Osteoblast (primary cell): ENCODE measurements at places on chromosomes 16 and 17. TPM values are rescaled to one million over a fixed set of nuclear protein-coding genes. Genes with fewer than 3 reads are reported as not detected.

Gene CCDC154
- total RNA-seq = 0.36 and 0.59 TPM in 2 replicates

DNA sequence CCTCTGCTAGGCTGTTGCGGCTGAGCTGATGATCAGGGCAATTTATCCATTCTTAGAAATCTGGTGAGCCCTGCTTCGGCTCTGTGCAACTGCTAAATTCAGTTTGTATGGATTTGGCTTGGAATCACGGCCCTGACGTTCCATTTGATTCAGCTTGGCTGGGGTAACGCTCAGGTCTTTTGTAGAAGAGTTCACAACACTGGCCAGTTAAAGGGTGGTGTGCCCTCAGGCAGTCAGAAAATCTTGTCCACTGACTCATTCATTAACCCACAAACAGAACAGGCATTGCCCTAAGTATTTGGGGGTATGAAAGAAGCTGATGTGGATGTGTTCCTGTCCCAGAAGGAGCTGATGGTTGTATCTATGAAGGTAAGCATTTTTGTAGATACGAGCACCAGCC is 53.9 kb downstream of the GNAO1 start:
- DNase-seq = no peak

DNA sequence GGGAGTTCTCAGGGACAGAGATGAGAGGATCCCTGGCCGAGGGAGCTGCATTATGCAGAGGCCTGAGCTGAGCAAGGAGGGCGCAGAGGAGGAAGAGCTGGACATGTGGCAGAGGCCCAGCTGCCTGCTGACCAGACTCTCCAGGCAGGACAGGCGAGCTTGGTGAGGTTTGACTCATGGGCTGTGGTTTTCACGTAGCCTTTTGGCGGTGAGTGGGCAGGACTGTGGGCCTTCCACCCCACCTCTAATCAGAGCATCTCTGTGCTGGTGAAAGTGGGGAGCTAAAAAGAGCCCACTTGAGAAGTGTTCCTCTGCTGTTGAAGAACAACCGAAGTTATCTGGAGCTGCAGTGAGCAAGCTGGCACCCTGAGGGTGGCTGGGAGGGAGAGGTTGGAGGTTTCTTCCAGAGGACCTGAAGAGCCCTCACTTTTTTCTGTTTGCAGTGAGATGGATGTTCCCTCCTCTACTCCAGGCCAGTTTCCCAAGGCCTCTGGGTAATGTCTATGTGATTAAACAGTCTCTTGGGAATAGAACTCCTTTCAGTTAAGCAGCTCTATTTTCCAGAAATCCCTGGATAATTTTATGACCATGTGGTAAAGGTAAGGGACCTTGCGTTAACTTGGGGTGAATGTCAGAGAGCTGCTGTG is 11.9 kb downstream of the EPN2 start:
- DNase-seq = peak; percentile 95

- DNase-seq = no peak
Measured at GRCh38 chr17:74218436-74218835, 5.1 kb downstream of the TTYH2 start.

GRCh38 chr16:56848955-56849689 is 15.9 kb upstream of the SLC12A3 start:
- DNase-seq = peak; percentile 87

DNA sequence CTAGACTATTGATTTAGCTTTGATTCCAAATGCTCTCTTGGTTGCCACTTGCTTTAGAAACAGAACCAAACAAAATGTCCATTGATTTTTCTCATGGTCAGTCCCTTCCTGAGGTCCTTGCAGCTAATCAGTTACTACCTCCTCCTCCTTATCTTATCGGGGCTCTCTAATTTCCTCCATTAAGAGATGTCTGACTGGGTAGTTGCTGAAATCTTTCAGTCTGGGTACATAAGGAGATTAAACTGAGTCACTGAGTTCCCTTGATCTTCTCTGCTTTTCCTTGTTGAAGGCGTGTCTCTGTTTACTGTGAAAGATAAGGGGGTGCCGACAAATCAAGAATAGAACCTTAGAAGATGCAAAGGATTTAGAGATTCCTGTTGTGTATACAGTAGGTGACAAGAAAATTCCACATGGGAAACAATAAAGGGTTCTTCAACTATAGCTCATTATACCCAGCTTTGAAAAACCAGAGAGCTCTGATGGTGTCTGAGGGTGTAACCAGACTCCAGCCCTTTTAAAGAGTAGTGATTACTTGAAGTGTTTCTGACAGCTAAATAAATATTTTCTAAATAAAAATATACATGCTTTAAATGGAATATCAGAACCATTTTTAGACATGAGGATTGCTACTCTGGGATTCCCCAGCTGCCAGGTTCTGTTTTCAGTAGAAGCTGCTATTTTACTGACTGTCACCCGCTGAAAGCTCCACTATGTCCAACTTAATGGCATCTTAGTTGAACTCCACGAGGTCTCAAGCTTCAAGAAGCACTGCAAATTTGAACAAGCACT is 791.3 kb upstream of the SOX9 start:
- no peak for DNase-seq

GRCh38 chr17:35766903-35767510 is 6.3 kb downstream of the C17orf50 start:
- peak; percentile 97 for DNase-seq

GRCh38 chr16:19242987-19243575 is 42.5 kb upstream of the CLEC19A start:
- DNase-seq = no peak
